Cardiac fibroblast (primary cell): ENCODE measurements at places on chromosomes 1 and 21.

- no peak for DNase-seq
Measured at GRCh38 chr1:55697997-55698535, 482.9 kb upstream of the USP24 start.

- no peak for DNase-seq
Measured at GRCh38 chr1:195576641-195577040, 1031.6 kb downstream of the KCNT2 start.

DNA sequence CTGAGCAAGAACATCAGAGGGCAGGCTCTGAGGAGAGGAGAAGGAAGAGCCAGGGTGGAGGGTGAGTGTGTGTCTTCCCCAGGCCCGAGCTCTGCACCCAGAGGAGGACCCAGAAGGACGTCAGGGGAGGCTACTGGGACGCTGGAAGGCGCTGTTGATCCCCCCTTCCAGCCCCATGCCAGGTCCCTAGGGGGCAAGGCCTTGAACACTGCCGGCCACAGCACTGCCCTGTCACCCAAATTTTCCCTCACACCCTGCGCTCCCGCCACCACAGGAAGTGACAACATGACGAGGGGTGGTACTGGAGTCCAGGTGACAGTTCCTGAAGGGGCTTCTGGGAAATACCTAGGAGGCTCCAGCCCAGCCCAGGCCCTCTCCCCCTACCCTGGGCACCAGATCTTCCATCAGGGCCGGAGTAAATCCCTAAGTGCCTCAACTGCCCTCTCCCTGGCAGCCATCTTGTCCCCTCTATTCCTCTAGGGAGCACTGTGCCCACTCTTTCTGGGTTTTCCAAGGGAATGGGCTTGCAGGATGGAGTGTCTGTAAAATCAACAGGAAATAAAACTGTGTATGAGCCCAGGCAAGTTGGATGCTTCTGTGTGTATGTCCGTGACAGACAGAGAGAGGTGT lies 17.1 kb downstream of the BCAN start:
- DNase-seq = no peak

GRCh38 chr1:51966559-51966958 lies 23.9 kb downstream of the RAB3B start:
- DNase-seq = no peak

GRCh38 chr1:56336982-56337381 lies 242.4 kb downstream of the PLPP3 start:
- no peak for DNase-seq

- no peak for DNase-seq
Measured at GRCh38 chr1:1137256-1138045, 21.6 kb upstream of the C1orf159 start.

GRCh38 chr1:185790194-185790735 lies 56.1 kb downstream of the HMCN1 start:
- DNase-seq = peak; percentile 68

GRCh38 chr1:200895801-200896530 lies 1.3 kb downstream of the INAVA start:
- no peak for DNase-seq

- DNase-seq = no peak
Measured at GRCh38 chr1:7613106-7613850, 157.8 kb upstream of the VAMP3 start.

DNA sequence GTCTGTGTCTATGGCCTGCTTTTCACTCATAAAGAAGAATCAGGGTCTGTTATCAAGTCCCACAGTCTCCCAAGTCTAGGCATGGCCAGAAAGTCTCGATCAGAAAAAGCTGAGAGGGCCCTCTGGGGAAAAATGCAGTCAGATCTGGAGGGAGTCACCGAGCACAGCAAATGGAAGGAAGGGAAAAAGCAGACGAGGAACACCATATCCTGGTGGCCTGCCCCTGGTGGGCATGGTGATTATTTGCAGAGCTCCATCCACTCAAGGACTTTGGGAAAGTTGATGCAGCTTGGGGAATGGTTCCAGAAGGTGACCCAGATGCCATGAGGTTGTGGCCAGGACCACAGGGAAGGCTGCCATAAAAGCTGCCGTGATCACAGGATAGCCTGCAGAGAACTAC lies 189.1 kb downstream of the CLIC6 start:
- DNase-seq = no peak

DNA sequence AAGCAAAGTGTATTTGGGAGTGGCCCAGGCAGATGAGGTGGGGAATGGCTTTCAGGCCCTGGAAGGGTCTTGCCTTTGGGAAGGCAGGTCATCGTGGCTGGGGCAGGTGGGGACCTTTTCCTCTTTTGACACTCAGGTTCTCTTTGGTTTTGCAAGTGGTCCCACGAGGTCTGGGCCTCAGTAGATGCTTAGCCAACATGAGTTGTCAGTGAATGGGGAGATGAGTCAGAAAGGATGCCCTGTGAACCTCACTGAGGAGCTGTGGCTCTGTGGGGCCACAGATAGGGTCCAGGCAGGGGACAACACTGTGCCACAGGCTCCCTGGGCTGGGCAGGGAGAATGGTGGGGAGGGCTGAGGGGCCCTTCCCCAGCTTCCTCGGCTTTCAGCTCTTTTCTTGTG lies 19.0 kb downstream of the ARHGEF10L start:
- DNase-seq = no peak

GRCh38 chr1:247681288-247681897 lies 1.9 kb upstream of the OR13G1 start:
- peak; percentile 80 for DNase-seq

- DNase-seq = peak; percentile 7
Measured at GRCh38 chr21:32096411-32096810, 182.4 kb downstream of the MIS18A start.

DNA sequence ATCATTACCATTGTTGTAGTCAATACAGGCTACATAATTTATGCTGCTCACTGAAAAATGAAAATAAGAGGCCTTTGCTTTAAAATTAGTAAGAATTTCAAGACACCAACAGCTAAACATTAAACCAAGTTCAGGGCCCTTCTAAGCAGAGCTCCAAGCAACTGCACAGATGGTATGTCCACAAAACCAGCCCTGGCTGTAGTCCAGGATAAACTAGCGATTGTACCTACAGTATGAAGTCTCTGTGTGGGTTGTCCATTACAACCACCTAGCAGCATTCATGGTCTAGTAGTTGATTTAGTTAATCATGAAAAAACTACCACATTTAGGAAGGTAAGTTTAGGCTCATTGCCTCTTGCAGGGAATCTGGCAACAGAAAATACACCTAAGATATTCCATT lies 35.3 kb downstream of the CLCA4 start:
- DNase-seq = no peak

GRCh38 chr1:45378184-45378583 lies 37.9 kb upstream of the MUTYH start:
- DNase-seq = no peak

DNA sequence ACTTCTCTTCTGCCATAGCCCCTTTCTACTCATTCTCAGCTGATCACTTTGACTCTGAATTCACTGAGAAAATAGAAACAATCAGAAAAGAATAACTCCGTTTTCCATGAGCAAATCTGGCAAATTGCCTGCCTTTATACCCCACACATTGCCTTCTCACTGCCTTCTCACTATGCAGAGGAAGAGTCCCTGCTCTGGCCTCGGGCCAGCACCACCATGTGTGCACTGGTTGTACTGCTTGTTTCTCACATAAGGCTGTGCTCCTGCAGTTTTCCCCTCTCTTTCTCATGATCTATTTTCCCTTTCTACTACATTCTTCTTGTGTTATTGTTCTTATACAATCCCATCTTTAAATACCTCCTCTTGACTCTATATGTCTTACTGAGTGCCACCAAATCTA lies 2.3 kb upstream of the HMGCS2 start:
- peak; percentile 24 for DNase-seq

- peak; percentile 85 for DNase-seq
Measured at GRCh38 chr1:172429331-172430127, 9.0 kb downstream of the C1orf105 start.

DNA sequence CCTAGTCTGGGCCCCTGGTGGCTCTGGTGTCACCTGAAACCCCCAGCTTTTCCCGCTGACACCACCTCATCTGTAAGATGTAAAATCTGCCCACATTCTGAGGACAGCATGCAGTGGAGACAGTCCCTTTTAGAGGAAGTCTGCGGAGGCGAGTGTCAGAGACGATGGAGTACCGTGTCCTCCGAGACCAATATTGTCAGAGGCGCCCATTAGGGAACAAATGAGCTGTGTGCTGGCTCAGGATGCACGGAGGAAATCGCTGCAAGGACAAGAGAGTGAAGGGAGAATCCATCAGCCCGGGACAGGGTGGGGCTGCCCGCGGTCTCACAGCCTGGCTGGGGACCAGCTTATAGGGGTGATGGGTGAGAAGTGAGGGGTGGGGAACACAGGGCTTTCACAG lies 214.8 kb downstream of the MATN1 start:
- no peak for DNase-seq

GRCh38 chr21:31181082-31181750 lies 142.9 kb upstream of the KRTAP19-8 start:
- DNase-seq = no peak

DNA sequence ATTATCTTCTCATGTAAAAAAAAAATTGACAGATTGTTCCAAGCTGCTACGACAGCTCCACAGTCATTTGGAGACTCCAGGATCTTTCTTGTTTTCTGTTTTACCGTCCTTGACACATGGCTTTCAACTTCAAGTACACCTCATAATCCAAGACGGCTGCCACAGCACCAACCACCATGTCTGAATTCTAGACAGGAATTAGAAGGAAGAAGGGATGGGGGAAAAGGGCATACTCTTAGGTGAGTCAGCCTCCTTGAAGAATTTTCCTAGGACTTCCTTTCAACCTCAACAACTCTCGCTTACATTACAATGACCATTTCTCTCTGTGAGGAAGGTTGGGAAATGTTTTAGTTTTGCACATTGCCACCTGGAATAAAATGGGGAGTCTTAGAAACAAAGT lies 110.3 kb upstream of the TNR start:
- DNase-seq = no peak

- peak; percentile 13 for DNase-seq
Measured at GRCh38 chr1:93111561-93111960, 32.5 kb downstream of the MTF2 start.

DNA sequence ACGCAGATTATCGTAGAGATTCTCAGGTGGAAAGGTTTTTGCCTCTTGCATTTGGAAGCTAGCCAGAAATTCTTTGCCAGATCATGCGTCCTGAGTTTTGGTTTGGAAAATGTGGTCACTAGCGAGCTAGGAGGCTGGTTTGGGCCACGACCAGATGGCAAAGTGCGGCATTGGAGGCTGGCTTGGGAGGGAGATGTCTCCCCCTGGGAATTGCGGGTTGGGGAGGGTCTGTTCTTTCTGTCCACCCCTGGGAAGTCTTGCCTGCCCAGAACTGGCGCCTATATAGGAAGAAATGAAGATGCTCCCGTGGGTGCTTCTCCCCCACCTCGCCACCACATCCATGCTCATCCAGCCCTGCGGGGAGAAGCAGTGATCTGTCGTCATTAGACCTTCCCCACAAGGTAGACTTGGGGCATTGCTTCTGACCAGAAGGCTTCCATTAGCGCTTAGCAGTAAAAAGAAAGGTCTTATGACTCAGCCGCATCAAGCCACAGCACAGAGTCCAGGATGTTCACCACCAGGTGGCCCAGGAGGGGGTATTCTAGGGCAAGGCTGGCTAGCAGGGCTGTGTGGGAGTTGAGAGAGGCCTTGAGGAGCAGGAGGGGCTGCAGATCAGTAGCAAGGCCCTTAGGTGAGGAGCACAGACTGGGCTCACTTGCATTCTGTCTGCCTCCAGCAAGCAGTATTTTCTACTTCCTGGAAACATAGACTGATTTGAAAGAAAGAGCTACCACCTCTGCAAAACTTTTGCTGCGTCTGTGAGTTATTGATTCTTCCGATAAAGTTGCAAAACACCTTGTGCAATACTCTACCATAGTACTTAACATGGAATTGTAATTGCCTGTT lies 1.5 kb upstream of the PTP4A2 start:
- peak; percentile 83 for DNase-seq

DNA sequence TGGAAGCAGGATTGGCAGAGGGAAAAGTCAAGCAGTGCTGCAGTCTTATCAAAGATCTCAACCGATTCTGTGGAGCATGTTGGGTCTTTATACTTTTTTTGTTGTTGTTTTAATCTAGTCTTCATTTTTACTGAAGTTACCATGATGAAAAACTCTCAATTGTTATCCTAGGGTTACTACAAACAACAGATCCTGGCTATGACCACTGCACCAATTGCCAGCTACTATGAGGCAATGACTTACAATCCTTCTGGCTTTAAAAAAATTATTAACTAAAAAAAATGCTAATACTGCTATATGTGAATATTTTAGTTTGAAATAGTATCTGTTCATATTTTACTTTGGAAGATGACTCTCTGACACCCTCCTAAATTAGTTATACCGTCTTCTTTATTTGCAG lies 145.9 kb downstream of the CNIH3 start:
- no peak for DNase-seq

DNA sequence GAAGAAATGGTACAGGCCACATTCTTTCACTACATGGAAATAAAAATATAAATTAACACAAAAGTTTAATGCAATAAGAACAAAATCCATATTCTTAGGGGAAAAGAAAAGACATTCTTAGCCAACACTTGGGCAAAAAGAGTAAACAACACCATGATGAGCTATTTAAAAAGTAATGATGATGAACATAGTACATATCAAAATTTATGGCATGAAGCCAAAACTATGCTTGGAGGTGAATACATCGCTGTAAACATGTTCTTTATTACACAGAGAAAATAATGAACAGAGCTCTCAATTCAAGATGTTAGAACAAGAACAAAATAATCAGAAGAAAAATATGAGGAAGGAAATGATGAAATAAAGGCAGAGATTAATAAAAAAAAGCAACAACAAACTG lies 158.2 kb downstream of the ZSCAN20 start:
- DNase-seq = no peak

- peak; percentile 40 for DNase-seq
Measured at GRCh38 chr1:241838897-241839296, 9.1 kb upstream of the EXO1 start.

DNA sequence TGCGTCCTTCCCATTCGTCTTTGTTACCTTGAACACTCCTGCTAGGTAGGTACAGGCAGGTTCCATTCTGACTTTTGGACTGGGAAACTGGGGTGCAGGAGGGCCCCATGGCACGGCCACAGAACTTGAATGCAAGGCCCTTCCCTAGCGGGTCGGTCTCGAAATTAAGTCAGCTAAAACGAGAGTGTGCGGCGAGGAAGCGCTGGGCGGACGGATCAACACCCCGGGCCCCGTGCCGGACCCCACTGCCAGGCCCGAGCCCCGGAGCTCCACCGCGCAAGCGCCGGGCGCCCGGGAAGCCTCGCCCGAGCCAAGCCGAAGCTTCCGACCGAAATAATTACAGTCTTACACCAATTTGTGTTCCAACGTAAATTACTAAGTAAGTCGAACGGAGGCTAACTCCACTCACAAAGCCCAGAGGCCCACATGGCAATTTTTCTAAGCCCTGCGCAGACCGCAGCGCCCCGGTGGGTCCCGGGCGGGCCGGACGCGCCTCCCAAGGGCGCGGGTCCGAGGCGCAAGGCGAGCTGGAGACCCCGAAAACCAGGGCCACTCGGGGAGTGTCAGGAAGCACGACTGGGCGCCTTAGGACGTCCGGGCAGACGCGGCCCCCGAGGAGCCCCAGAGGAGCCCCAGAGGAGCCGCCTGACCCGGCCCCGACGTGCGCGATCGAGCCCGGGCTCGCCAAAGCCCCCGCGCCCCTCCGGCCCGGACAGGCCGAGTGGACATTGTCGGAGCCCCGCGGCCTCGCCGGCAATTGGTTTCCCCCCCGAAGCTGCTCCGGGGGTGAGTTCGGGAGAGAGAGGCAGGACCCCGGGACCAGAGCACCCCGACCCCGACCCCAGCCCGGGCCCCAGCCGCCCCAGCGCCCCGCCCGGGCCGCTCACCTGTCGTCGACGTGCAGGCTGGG lies 624 bp downstream of the RIPK4 start:
- no peak for DNase-seq

GRCh38 chr1:61808968-61809367 lies 66.7 kb downstream of the PATJ start:
- peak; percentile 41 for DNase-seq

- DNase-seq = peak; percentile 75
Measured at GRCh38 chr21:36551731-36552433, 72.0 kb upstream of the CLDN14 start.
